ENCODE measurements at places on chromosomes 6 and 20.

GRCh38 chr20:64038224-64038564 is 2.2 kb downstream of the C20orf204 start:
- DNase-seq = no peak

DNA sequence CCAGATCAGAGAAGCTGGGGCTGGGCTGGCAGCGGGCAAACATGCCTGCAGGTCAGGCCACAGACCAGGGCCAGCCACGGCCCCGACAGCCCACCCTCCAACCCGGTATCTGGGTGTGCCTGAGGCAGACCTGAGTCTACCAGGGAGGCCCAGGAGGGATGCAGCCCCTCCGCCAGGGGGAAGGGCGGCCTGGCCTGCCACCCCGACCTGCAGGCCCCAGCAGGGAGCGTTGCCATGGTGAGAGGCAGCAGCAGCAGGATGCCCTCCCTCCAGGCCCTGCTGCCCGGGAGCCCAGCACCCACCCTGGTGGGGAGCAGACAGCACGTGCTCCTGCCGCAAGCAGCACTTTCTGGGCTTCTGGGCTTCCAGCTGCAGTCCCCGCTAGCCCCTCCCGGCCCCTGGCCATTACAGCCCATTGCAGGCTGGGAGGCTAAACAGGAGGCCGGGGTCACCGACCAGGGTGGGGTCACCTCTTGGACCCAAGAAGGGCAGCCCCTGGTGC is 3.8 kb upstream of the EEF1A2 start:
- no peak for DNase-seq

GRCh38 chr20:40148886-40149285 is 540.1 kb downstream of the MAFB start:
- no peak for DNase-seq

DNA sequence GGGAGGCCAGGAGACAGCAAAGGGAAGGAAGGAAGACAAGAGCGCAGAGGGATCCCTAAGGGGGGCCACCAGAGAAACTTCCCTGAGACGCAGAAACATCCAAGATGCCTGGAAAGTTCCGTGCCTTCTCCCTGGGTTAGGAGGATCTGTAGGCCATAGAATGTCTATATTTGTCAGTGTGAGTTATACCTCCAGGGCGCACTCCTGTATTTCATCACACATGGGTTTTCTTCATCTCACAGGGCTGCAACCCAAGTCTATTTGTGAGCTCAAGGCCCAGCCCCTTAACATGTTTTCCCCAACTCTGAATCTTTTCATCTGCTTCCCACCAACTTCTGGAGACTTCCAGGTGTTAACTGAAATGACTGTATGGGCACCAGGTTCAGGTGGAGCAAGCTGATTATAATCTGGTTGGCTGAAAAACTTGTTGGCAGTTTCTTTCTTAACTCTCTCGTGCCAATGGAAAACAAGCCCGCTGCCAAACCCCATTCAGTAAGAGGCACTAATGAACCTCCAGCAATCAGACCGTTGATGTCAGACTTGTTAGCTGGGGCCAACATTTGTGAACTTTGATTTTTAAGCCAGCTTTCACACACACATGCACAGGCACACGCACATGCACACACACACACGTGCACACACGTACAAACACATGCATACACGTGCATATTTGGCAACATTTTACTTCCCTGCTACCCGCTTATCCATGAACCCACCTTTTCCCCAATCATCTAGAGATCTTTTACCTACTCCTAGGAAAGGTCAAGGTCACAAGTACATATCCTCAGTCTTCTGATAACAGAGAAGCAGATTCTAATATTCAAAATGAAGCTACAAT is 247.5 kb upstream of the GMDS start:
- DNase-seq = no peak

DNA sequence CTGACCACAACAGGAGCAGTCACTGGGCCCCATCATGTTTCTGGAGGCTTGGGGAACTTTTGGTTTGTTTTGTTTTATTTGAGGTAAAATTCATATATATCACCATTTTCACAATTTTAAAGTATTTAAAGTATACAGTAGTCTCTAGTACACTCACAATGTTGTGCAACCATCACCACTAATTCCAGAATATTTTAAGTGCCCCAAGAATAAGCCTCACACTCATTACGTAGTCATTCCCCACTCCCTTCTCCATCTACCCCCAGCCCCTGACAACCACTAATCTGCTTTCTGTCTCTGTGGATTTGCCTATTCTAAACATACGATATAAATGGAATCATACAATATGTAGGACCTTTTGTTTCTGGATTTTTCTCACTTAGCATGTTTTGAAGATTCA is 29.0 kb downstream of the RTN4IP1 start:
- no peak for DNase-seq

DNA sequence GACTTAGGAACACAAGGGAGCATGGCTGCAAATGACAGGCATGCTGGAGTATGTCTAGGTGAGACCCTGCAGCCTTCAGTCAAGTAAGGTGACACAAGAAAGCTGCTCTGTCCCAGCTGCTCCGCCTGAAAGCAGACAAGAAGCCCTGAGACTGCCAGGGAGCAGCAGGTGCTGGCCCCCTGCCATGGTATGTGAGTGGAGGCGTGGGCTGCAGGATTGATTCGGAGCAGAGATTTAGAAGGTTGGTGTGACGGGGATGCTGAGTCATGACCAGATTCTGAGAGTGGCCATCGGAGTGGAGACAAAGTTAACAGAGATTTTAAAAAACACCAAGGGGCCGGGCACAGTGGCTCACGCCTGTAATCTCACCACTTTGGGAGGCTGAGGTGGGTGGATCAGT is 17.8 kb downstream of the LRP11 start:
- DNase-seq = no peak

- DNase-seq = no peak
Observed at GRCh38 chr6:37221585-37222124, 35.9 kb upstream of the TBC1D22B start.

DNA sequence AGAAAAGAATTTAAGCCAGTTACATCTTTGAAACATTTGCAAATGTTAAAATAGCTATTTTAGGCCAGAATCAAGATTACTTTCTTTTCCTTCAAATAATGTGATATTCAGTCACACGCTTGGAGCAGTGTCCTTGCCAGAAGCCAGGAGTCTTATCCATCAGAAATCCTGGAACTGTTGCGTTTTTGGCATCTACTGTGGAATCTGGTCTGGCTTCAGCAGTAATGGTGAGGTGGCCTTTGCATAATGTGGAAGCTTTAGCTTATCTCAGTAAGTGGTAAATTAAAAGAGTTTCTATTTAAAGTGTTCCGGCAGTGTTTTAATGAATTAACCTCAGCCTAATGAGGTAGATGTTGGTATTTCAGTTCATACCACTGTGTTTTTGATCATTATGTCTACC is 97.6 kb downstream of the FIG4 start:
- DNase-seq = no peak

GRCh38 chr6:133591275-133591674 is 297.6 kb upstream of the TCF21 start:
- DNase-seq = no peak

DNA sequence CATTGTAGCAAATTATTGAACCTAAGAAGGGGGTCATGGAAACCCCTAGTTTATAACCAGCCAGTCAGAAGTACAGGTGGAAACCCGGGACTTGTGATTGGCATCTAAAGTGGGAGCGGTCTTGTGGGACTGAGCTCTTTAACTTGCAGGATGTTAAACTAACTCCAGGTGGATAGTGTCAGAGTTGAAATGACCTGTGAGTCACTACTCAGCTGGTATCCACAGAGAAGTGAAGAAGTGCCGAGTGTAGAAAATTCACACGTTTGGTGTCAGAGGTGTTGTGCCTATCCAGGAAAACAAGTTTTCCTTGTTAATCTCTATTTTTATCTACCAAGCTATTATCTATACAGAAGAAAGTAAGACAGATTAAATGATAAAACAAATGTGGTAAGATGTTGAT is 179.7 kb downstream of the ADGRG6 start:
- no peak for DNase-seq

DNA sequence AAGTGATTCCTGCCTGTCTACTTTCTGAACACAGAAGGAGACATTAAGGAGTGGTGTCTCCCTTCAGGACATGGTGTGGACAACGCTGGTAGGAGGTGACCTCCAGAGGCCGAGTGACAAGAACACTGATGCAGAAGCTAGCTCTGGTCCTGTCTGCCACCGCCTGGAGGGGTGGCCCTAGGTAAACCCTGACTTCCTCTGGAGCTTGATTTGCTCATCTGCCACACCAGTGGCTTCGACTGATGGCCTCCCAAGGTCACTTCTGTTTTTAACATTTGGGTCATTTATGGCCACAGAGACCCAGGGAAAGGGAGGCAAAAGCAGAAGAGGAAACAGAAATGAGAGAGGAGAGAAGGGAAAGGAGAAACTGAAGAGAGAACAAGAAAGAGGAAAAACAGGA is 49.4 kb upstream of the SLC22A23 start:
- no peak for DNase-seq

DNA sequence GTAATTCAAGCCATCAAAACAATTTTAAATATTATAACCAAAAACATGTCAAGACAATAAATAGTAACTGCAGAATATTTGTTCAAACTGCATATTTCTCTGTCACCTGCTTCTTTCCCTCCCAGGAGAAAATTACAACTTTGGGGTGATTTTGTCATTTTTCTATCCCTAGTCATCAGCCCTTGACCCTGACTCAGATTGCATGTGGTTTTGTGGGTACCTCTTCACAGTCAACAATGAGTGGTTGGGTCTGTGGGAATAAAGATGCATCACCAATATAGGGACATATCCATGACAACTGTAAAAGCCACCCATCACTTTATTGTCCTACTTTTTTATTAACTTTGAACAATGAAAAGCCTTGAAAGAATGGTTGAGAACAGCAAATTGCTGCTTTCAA is 7.3 kb downstream of the COL10A1 start:
- no peak for DNase-seq

DNA sequence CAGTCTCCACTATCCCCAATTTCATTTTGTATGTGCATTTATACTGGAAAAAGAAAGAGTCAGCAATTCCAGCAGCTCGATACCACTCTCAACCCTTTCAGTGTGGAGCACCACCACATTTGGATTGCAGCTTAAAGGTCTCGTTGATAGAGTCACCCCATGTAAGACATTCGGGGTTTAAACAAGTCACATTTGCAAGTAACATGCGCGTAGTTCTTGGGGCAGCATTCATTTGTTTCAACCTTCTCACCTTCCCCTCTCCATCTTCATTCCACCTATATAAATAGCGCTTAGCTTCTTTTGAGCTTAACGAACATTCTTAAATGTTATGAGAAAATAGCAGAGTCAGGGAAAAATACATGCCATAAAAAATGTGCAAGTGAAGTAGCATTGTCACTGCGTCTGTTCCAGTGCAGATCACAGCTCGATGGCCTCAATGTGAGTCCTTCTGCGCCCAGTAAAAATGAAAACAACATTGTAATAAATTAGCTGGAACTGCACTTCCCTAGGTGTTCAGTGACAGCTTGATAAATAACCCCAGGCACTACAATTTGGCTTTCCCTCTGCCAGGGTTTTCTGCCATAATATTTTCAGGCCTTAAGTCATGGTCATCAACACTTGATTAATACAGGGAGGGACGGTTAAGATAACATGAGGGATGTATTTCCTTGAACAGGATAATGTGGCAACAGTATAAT is 737.8 kb upstream of the NRSN1 start:
- DNase-seq = no peak

- DNase-seq = peak; percentile 22
Observed at GRCh38 chr20:4091490-4092479, 76.4 kb upstream of the RNF24 start.

DNA sequence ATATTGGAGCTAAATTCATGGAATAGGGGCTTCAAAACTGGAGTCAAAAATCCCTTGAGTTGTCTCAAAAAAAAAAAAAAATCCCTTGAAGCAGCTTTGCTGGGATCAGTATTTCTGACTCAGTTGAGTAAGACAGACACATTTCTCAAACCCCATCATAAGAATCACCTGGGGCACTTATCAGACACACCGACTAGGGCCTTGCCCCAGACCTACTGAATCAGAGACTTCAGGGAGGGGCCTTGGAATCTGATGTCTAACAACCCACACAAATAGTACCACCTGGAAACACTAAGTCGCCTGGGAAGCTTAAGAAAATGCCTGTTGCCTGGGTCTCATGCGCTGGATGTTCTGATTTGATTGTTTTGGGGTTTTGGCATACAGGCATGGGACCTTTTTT is 44.9 kb upstream of the RNF144B start:
- no peak for DNase-seq

GRCh38 chr6:150632785-150633485 is 33.2 kb downstream of the PLEKHG1 start:
- no peak for DNase-seq

GRCh38 chr6:44662461-44663121 is 275.1 kb downstream of the CDC5L start:
- no peak for DNase-seq

- DNase-seq = no peak
Observed at GRCh38 chr6:111721753-111722154, 116.1 kb upstream of the TRAF3IP2 start.

GRCh38 chr20:38325167-38325566 is 21.1 kb upstream of the LBP start:
- DNase-seq = no peak

GRCh38 chr6:121630716-121631115 is 195.3 kb downstream of the GJA1 start:
- DNase-seq = no peak

- no peak for DNase-seq
Observed at GRCh38 chr20:18989736-18990474, 176.3 kb downstream of the SCP2D1 start.

DNA sequence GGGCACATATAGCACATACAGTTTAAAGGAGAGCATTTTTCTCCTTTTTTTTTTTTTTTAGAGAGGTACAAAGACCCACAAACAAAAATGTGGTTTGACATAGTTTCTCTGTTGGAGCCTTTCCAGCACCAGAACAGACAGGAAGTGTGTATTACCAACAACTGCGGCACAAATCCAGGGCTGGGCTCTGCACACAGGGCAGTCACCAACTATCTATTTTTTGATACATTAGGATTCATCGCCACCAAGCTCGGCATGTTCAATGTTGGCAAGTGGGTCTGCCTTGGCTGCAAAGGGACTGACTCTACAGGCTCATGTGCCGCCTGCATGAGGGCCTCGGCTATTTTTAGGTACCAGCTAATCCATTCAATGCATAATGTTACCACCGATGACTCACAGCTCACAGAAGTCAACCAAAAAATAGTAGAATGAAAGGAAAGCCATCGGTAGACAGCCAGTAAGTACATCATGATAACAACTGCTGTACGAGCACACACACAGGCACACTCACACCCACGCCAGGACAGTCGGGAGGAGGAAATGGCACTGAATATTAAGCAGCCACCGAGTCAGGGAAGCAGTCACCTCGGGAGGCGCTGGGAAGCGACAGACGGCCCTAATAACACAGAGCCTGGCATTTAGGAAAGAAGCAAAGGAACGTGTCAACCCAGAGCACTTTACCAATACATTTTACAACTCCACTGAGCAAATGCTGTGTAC is 81.6 kb downstream of the GMPR start:
- no peak for DNase-seq

DNA sequence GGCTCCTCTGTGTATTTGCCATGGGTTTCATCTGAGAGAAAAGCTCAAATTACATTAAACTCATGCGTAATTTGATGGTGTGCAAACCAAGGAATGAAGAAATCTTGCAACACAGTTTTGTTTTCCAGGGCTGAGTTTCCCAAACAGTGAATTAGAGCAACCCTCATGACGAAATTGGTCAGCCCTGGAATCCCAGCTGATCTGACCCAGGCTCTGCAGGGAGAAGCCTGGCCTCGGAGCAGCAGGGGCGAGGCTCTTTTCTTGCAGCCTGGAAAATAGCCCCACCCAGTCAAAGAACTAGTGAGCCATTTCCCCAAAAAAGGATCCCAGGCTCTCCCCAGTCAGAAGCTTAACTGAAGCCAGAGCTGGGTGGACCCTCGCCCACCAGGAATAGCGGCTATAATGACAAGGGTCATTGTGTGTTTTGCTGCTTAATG is 107.3 kb upstream of the SNX9 start:
- DNase-seq = no peak
